ENCODE measurements at places on chromosomes 2 and 18. TPM values are rescaled to one million over a fixed set of nuclear protein-coding genes. Genes with fewer than 3 reads are reported as not detected.

DNA sequence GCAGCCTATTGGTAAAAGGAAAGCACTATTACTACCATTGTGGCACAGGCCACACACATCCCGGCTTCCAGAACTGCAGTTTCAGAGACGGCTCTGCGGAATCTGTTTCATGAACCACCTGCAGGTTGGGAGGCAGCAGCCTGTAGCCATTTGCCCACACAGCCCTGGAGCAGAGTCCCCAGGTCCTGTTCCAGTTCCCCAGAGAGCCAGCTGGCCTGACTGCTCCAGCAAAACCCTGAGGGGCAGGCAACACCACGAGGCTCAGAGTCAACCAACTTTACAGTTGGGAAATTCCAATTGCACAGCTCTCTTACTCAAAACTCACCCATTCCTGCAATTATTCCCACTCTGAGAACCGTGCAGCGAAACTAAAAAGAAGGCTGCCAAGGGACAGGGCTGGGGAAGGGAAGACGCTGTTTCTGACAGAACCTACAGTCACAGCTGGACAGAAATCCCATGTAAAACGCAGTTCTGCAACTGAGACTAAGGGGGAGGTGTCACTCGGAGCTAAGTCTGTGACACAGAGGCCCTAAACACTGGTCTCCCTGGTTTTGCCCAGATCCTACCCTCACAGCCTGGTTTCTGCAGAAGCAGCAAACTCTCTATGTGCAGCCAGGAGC lies 219.4 kb downstream of the TMEM163 start:
- H3K27ac ChIP-seq, result no peak overlapping the region
- H3K36me3 ChIP-seq, result no peaks in the 10 kb centered on the region
- H3K27me3 ChIP-seq, result peaks cover 32% of the 10 kb centered on the region

DNA sequence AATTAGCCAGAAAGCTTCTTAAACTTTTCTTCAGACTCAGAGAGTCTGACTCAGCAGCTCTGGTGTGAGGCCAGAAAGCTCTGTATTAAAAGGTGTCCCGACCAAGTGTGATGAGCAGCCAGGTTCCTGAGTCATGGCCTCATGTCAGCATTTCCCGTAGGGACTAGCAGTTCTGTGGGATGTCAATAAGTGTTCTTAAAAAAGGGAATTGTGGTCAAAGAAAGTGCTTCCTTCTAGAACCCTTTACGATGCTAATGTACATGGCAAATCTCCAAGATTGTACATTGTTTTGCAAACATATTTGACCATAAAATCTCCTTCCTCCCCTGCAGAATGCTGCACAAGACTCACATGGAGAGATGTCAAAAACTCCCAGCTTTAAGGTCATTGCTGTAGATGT lies 80.1 kb downstream of the PLA2R1 start:
- no peak overlapping the region for H3K27ac ChIP-seq
- H3K36me3 ChIP-seq, result no peaks in the 10 kb centered on the region
- no peak overlapping the region for H3K4me3 ChIP-seq

The UGT1A6 gene
- not detected for total RNA-seq

The OR6B2 gene
- total RNA-seq, result not detected

GRCh38 chr2:115584507-115584906 lies 1142.1 kb downstream of the DPP10 start:
- no peaks in the 10 kb centered on the region for H3K4me1 ChIP-seq
- no peak overlapping the region for H3K27ac ChIP-seq
- no peaks in the 10 kb centered on the region for H3K27me3 ChIP-seq
- DNase-seq, result no peak

The REG3A gene
- not detected for total RNA-seq

- H3K4me3 ChIP-seq, result no peak overlapping the region
- DNase-seq, result no peak
- H3K27ac ChIP-seq, result no peak overlapping the region
- H3K27me3 ChIP-seq, result no peaks in the 10 kb centered on the region
- no peaks in the 10 kb centered on the region for H3K36me3 ChIP-seq
Measured at GRCh38 chr2:203739351-203739750, 32.9 kb downstream of the CD28 start.

DNA sequence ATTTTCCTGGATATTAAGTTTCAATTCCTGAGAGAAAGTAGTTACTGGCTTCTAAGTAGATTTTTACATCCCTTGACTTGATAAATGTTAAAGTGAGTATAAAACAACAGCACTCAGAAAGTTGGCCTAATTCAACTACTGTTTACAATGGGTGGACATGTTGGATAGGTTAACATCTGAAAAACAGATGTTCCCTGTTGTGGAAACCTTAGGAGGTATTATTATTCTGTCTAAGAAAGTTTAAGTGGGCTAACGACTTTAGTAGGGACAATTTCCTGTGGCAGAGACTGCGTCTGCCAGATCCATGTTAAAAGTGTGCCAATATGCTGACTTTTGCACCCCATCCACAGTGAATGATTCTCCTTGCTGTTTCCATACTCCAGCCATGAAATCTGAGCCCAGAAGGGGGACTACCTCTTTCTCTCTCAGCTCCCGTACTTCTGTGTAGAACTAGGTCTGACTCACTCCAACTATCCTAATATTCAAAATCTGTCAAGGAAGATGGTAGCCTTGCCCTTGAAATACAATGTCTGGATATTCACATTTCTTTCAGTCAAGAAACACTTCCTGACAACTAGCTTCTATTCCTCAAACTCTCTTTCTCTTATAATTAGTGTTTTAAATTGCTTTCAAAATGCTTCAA lies 327.5 kb upstream of the HNRNPA3 start:
- no peaks in the 10 kb centered on the region for H3K4me1 ChIP-seq
- no peak overlapping the region for H3K27ac ChIP-seq
- peaks cover 1% of the 10 kb centered on the region for H3K27me3 ChIP-seq

DNA sequence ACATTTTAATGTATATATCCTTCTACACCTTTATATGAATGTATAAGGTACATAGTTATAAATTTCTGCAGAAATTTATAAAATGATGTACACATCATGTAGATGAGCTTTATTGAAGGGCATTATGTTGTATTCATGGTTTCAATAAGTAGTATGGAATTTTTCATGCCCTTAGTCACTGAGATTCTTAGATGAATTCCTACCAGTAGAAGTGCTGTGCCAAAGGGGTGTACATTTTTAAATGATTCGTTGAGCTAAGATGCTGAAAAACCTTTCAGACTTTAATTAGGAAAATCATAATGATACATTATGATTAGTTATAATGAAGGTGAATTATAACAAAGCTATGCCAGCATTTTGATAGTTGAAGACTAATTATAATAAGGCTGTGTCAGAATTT lies 115.2 kb downstream of the ZNF236 start:
- no peak overlapping the region for H3K27ac ChIP-seq
- peaks cover 20% of the 10 kb centered on the region for H3K36me3 ChIP-seq
- DNase-seq, result no peak
- H3K27me3 ChIP-seq, result no peaks in the 10 kb centered on the region

- no peaks in the 10 kb centered on the region for H3K4me1 ChIP-seq
- H3K27ac ChIP-seq, result no peak overlapping the region
- no peak overlapping the region for H3K4me3 ChIP-seq
Measured at GRCh38 chr2:61937886-61938285, 32.4 kb downstream of the COMMD1 start.

DNA sequence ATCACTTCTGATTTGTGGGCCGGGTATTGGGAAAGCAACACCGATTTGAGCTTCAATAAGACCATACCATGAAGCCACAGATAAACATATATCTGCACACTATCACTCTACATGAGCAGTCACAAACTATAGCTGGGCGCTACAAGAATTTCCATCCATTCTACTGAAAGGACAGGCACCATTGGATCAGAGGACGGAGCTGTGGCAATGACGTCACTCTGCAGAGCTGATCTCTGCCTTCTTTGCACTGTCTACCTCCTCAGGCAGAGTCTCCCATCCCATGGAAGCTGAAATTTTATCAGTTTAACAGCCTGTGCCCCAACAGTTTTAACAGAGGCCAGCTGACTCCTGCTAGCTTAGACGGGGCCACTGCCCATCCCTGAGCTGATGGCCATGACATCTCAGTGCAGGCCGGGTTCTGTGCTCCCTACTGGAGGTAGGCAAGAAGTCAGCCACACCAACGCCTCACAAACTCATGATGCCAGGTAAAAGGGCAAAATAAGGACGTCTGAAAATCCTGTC lies 389.6 kb upstream of the SALL3 start:
- H3K4me1 ChIP-seq, result no peaks in the 10 kb centered on the region
- H3K27ac ChIP-seq, result no peak overlapping the region
- H3K36me3 ChIP-seq, result no peaks in the 10 kb centered on the region
- no peaks in the 10 kb centered on the region for H3K27me3 ChIP-seq
- no peak overlapping the region for H3K4me3 ChIP-seq

The GAD1 gene
- total RNA-seq, result not detected

Data from HepG2 (cell line).